Activated naive CD4-positive, alpha-beta T cell treated with anti-CD3 and anti-CD28 coated beads for 36 hours (primary cell): ENCODE measurements at places on chromosomes 3 and 15.

DNA sequence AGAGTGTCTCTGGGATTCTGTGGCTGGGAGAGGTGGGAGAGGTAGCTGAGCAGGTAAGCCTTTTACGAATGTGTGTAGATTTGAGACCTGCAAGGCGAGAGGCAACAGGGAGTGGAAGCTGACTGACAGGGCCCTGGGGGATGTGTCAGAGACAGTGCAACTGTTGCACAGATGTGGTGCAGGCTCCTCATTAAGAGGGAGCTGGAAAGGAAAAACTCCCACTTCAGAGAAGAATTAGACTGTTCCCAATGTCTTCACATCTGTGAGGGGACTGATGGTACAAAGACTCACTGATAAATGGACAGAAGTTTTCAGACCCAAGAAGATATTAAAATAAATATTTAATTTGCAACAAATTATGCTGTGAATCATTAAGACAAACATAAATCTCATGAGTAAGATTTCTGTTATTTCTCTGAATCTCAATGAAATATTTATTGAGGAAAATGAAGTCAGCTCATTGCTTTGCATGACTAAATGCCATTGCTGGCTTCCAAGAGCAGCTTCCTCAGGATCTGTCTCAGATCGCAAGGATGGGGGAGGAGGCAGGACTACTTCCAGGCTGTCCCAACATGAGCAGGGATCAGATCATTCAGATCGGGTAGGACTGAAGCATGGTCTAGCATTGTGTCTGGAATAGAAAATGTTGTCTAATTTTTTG is 127.3 kb upstream of the ROPN1 start:
- DNase-seq: no peak

DNA sequence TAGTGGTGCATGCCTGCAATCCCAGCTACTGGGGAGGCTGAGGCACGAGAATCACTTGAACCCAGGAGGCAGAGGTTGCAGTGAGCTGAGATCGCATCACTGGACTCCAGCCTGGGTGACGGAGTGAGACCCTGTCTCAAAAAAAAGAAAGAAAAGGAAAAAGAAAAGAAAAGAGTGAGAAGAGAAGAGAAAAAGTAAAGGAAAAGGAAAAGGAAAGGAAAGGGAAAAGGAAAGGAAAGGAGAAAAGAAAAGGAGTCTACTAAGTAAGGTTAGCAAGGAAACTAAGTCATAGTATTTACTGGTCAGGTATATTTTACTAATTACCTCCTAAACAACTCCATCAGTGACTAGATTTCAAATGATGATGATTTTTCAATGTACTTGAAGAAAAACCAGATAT is 198.3 kb downstream of the VPS13C start:
- no peak for DNase-seq

GRCh38 chr3:46383951-46384330 is 13.2 kb downstream of the CCR5 start:
- DNase-seq: no peak

- no peak for DNase-seq
Observed at GRCh38 chr3:131786386-131786785, 248.4 kb downstream of the CPNE4 start.

GRCh38 chr3:55701997-55702396 is 214.9 kb upstream of the WNT5A start:
- DNase-seq: no peak

DNA sequence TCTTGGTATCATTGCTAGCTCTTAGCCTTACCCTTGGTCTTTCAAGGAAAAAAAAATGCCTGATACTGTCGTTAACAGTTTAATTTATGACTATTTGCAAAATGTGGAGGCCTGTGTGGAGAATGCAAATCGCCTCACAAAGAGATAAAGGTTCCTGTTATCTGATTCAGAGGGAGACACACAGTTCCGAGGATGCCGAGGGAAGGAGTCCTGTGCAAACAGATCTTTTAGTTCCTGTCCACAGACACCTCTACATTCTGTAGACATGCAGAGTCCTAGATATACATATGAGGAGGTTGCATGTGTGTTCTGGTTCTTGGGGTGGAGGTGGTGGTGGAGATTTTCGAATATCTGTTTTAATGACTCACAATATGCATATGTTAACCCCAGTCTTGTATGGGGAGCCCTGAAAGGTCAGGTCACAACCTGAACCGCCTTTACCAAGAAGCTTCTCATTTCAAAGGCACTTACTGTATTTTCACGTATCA is 5.7 kb downstream of the NR2F2 start:
- no peak for DNase-seq

- DNase-seq: no peak
Observed at GRCh38 chr3:185822221-185823000, 2.4 kb downstream of the IGF2BP2 start.

- peak; percentile 34 for DNase-seq
Observed at GRCh38 chr15:67116742-67117141, 51.3 kb downstream of the SMAD3 start.

- DNase-seq: no peak
Observed at GRCh38 chr15:68207176-68207935, 2.2 kb upstream of the CALML4 start.

- no peak for DNase-seq
Observed at GRCh38 chr15:36814708-36815107, 235.3 kb downstream of the CDIN1 start.
